Adrenal gland (tissue), 19 donors: ENCODE measurements at places on chromosomes 12 and 14.
A peak's percentile ranks its signal among the peaks of the same experiment; 100 is the strongest.

- H3K36me3 ChIP-seq = no peaks in the 10 kb centered on the region
- H3K4me3 ChIP-seq = no peak overlapping the region
- H3K27ac ChIP-seq = no peak overlapping the region
- no peak for DNase-seq
- no peaks in the 10 kb centered on the region for H3K4me1 ChIP-seq
These were observed 628.2 kb downstream of the ETNK1 start for GRCh38 chr12:23253191-23253590.

DNA sequence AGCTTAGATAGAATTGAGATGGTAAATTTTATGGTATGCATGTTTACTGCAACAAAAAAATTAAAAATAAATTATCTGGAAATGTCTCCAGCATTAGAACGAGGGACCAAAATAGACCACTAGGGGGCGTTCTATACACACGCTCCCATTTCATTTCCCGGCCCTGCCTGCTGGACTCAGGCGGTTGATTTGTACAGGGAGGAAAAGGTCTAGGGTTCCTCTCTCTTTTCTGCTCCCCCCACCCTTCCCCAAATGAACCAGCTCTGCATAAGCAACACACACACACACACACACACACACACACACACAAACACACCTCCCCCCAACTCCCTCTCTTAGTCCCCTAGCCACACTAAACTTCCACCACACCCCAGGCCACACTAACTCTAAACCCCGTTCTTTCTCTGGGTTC, 7.8 kb upstream of the DTX1 start:
- no peak overlapping the region for H3K4me3 ChIP-seq
- no peaks in the 10 kb centered on the region for H3K27me3 ChIP-seq
- H3K4me1 ChIP-seq = no peaks in the 10 kb centered on the region
- H3K27ac ChIP-seq = no peak overlapping the region

DNA sequence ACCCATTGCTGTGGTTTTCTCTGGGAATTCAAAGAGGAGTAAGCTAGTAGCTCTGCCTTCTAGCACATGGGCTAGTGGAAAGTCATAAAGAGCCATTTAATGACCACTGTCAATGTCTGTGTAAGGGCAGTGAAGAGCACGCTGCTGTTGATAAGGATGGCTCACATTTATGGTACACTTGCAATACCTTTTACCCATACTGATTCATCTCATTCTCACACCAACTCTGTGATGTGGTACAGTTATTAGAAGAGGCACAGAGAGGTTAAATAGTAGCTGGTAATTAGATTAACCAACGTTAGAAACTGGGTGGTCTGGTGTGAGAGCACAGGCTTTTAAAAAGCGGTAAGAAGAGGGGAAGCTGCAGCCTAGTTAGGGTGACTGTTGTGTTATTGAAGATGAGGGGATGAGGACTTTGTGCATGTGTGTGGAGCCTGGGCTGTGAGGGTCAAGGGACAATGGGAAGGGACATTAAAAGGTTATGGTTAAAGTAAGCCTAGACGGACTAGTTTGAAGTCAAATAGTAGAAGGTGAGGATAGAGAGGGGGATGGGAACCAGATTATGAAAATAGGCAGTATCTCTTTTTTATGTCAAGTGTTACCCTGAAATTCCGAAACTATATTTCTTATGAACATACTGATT, 25.2 kb downstream of the RASSF3 start:
- DNase-seq = no peak
- no peak overlapping the region for H3K4me3 ChIP-seq
- H3K27ac ChIP-seq = no peak overlapping the region
- H3K4me1 ChIP-seq = peaks cover 16% of the 10 kb centered on the region
- no peaks in the 10 kb centered on the region for H3K27me3 ChIP-seq
- H3K36me3 ChIP-seq = no peaks in the 10 kb centered on the region

- H3K27me3 ChIP-seq = no peaks in the 10 kb centered on the region
- no peaks in the 10 kb centered on the region for H3K4me1 ChIP-seq
- no peak overlapping the region for H3K4me3 ChIP-seq
- H3K36me3 ChIP-seq = peaks cover 17% of the 10 kb centered on the region
- DNase-seq = peak; percentile 27
These were observed 8.9 kb downstream of the APAF1 start for GRCh38 chr12:98653866-98654493.

DNA sequence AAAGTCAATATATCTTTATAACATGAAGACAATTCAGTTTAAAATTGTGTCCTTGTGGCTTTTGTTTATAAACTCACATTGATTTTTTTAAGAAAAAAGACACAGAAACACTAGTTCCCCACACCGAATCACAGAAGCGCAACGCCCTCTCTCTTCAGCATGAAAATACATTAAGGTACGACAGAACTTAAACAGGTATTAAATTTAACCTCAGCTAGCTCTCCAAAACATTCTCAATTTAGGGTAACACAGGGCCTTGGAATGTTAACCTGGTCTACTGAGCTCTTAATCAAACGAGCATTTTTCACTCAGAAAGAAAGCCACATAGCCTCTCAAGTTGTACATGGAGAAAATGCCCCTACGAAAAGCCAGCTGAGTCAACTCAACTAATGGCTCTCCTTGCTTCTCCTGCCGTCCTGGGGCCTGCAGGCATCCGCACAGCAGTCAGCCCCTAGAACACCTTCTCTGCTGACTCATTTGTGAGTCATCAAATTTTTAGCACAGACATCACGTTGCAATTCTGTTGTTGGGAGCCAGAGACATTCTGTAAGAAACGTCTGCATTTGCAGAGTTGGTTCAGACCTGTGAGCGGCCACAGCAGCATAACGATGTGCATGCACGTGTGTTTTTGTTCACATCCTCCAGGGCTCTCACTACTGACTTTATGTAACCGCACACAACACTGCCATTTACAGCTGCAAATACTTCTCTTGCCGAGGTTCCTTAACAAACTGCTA, 141.6 kb downstream of the ITPR2 start:
- peak; percentile 36 for DNase-seq
- no peak overlapping the region for H3K4me3 ChIP-seq
- no peaks in the 10 kb centered on the region for H3K36me3 ChIP-seq
- no peaks in the 10 kb centered on the region for H3K4me1 ChIP-seq
- peak overlapping the region; percentile 66 for H3K27ac ChIP-seq

DNA sequence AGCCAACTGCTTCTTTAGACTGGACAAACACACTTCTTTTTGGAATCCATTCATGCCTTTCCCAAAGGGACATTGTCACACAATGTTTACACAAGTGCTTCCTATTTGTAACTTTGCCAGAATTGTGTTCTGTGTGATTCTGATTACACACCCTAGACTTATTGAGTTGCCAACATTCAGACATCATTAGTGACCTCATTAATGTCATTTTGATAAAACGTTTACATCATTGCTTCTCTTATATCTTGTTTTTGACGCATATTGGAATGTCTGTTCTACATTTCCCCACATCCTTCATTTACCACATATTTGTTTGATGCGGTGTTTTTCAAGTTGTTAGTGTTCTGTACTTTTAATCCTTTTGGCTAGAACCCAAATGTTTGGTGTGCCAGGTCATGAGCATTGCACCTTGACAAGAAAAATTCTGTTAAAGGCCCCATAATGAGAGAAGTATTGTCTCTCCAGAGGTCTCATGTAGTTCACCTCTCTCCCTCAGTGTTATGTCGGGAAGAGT, 305.5 kb downstream of the AEBP2 start:
- H3K27ac ChIP-seq = no peak overlapping the region
- DNase-seq = no peak
- no peaks in the 10 kb centered on the region for H3K36me3 ChIP-seq
